ENCODE measurements at places on chromosomes 5 and 9. TPM values are rescaled to one million over a fixed set of nuclear protein-coding genes. Genes with fewer than 3 reads are reported as not detected.

FOXI1 gene
- not detected for total RNA-seq

LCN2 gene
- total RNA-seq, result 2.8 TPM

ZFP2 gene
- total RNA-seq, result not detected

HTR1A gene
- not detected for total RNA-seq

C5orf58 gene
- not detected for total RNA-seq
